ENCODE measurements at places on chromosomes 3 and 15. TPM values are rescaled to one million over a fixed set of nuclear protein-coding genes. Genes with fewer than 3 reads are reported as not detected.

FANCD2OS gene
- total RNA-seq: not detected

MTFMT gene
- total RNA-seq: 18.3 TPM

TMCO5A gene
- not detected for total RNA-seq

MST1 gene
- 11.5 TPM for total RNA-seq

MNS1 gene
- total RNA-seq: 1.8 TPM

DET1 gene
- 6.8 TPM for total RNA-seq

MAP6D1 gene
- total RNA-seq: 1.0 TPM

HCN4 gene
- total RNA-seq: not detected

SKOR1 gene
- 2.8 TPM for total RNA-seq

AGTR1 gene
- total RNA-seq: 195 TPM

CELF6 gene
- 2.4 TPM for total RNA-seq

DBR1 gene
- 13.8 TPM for total RNA-seq

CHRNA7 gene
- total RNA-seq: 2.2 TPM

SLITRK3 gene
- not detected for total RNA-seq

CIDEC gene
- 931 TPM for total RNA-seq

ZNF660 gene
- 3.5 TPM for total RNA-seq

ZCWPW2 gene
- 1.3 TPM for total RNA-seq

CILP gene
- total RNA-seq: 165 TPM

EXD1 gene
- not detected for total RNA-seq

SLC15A2 gene
- 1.3 TPM for total RNA-seq

NPHP3 gene
- 54.0 TPM for total RNA-seq

CEMIP gene
- total RNA-seq: not detected

C3orf85 gene
- not detected for total RNA-seq

SV2B gene
- total RNA-seq: 2.4 TPM

ARRDC4 gene
- total RNA-seq: 28.7 TPM

C3orf20 gene
- total RNA-seq: not detected

IL17RD gene
- 3.4 TPM for total RNA-seq

THRB gene
- 35.0 TPM for total RNA-seq

FGD5 gene
- 18.2 TPM for total RNA-seq

LAMB2 gene
- 611 TPM for total RNA-seq

OIP5 gene
- not detected for total RNA-seq

RBP2 gene
- total RNA-seq: not detected

CLDN1 gene
- total RNA-seq: not detected

VGLL3 gene
- total RNA-seq: 77.1 TPM

KCNAB1 gene
- 10.9 TPM for total RNA-seq

GOLGA8M gene
- 18.3 TPM for total RNA-seq

IGDCC3 gene
- total RNA-seq: not detected

POLG gene
- 57.7 TPM for total RNA-seq

FOXL2 gene
- not detected for total RNA-seq

HYAL3 gene
- 1.5 TPM for total RNA-seq

RRP9 gene
- total RNA-seq: 8.5 TPM

ALG1L2 gene
- total RNA-seq: not detected

WDR49 gene
- 2.2 TPM for total RNA-seq

TIMP4 gene
- 97.2 TPM for total RNA-seq
